ENCODE measurements at places on chromosomes 5 and 9. TPM values are rescaled to one million over a fixed set of nuclear protein-coding genes. Genes with fewer than 3 reads are reported as not detected.

- DNase-seq, result no peak
These were observed 38.8 kb downstream of the MUSK start for GRCh38 chr9:110707419-110707818.

DNA sequence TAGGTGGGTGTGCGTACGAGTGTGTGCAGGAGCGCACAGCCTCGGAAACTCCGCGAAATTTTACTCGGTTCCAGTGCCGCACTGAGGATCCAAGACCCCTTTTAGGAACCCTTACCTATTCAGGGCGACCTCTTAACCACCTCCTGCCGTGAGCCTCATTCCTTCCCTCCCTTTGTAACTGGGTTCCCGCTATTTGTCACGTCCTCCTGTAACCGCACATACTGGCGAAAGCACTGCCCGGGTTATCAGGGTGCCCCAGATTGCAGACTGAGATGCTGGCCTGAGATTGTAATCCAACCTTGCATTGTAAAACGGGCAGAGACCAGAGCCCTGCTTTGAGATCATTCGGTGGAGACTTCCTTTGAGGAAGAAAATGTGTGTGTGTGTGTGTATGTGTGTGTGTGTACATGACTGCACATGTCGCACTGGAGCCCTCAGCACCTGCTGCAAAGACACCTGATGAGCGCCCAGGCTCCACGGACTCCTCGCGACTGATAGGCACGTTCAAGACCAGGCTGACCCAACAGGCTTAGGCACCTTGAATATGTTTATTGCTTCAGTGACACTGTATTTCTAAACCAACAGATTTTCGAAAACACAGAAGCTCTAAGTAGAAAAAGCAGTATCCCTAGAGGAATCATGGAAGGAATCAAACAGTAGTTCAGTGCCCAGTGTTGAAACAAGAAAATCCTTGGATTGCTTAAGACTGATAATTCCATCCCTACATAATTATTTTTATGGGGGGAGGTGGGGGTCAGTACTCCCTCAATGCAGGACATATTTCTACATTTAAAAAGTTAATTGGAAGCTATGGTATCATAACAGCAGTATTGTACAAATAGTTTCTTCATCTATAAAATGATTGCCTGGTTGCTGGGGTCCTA lies 86.5 kb upstream of the TNFAIP8 start:
- no peak for DNase-seq

The SLCO4C1 gene
- total RNA-seq, result 1.2 TPM

DNA sequence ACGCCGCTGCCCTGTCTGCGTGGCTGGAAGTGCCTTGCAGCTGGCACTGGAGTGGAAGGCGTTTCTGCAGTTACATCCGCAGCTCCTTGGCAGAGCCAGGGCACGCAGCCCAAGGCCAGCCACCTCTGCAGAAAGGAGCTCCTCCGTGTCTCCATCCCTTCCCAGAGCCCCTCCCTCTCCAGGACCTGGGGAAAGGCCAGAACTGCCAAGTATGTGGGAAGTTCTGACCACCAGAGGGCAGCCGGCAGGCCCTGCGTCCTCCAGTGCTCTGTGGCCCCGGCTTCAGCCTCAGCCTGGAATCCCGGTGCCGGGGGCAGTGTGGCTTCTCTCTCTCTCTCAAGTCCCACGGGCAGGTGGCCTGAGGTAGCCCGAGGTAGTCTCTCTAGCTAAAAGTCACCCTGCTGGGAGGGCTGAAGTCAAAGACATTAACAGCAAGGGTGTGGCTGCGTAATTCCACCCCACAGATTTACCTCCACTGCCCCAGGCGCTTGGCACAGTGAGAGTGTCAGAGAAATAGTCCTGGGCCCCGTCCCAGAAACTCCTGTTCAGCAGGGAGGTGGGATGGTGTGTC lies 101.7 kb upstream of the FCN2 start:
- no peak for DNase-seq

The SLC9A3 gene
- total RNA-seq, result 2.4 TPM

The ADGRD2 gene
- 0.62 TPM for total RNA-seq

The SPINK13 gene
- total RNA-seq, result not detected

DNA sequence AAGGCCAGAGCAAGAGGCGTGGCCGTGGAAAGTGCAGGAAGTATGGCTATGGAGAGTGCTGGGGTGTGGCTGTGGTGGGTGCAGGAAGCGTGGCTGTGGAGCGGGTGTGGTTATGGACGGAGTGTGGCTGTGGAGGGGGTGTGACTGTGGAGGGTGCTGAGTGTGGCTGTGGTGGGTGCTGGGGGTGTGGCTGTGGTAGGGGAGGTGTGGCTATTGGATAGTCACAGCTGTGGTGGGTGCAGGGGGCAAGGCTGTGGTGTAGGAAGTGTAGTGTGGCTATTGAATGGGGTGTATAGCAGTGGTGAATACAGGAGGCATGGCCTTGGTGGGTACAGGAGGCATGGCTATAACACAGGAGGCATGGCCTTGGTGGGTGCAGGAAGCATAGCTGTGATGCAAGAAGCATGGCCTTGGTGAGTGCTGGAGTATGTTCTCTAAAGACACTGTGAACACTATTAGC lies 40.8 kb upstream of the SPATA31C2 start:
- DNase-seq, result no peak

DNA sequence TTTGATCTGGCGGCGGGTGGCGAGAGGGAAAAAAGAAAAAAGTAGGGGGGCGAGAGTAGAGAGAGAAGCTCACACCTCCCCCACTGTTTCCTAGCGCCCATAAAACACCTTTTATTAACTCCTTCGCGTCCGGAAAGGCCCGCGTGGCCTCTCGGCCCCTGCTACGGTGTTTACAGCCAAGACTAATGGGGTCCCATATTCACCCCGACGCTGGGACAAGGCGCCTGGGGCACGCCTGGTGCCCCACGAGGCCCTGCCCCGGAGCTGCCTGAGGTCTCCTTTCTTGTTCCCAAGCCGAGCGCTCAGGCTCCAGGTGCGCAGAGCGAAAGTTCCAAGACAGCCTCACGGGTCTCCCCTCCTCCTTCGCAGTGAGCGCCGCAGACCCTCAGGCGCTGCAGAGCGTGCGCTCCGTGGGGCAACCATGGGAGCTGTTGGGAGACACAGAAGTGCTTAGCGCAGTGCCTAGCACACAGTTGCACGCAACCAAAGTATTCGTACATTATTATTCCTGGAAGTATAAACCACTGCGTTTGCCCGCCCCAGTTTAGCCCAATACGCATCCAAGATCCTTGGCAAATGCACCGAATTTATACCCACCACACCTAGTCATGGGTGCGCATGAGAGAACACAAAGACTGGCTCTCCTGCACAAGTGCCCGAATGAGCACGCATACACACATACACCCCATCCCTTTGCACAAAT lies 4.3 kb downstream of the HAND1 start:
- DNase-seq, result peak; percentile 43

The ADAMTS6 gene
- total RNA-seq, result 17.3 TPM

DNA sequence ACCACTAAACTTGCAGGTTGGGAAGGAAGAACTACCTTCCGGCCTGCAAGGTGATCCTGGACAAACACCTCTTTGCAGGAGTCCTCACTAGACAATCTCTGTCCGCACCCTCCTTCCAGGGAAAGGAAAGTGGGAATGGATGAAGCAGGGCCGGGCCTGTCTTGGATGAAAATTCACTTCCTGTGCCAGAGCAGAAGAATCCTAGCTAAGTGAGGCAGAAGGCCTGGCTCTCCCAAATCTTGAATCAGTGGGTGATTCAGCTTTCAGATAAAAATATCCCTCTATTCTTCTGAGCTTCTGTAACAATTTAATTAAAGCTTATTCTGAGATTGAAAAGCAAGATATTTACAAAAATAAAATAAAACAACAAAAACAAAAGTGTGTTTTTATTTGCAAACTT lies 281.9 kb upstream of the TLE4 start:
- DNase-seq, result no peak

GRCh38 chr9:16276866-16277265 lies 593.6 kb downstream of the BNC2 start:
- no peak for DNase-seq

GRCh38 chr5:132180134-132180745 lies 47.4 kb downstream of the P4HA2 start:
- no peak for DNase-seq

DNA sequence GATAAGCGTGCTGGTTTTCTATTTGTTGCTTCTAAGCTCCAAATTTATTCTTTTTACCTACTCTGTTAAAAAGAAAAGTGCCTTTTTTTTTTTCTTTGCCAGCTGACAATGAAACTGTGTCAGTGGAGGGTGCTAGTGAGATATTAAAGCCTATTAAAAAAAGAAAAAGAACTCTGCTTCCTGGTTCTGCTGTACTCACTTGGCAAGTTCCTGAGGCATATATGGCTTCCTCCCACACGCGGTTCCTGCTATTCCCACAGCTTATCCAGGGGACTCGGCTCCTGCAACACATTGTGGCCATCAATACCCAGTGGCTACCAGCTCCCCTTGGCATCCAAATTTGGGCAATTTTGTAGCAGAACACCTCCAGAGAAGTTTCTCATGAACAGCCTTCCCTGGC lies 1977.7 kb upstream of the CDH9 start:
- DNase-seq, result no peak

DNA sequence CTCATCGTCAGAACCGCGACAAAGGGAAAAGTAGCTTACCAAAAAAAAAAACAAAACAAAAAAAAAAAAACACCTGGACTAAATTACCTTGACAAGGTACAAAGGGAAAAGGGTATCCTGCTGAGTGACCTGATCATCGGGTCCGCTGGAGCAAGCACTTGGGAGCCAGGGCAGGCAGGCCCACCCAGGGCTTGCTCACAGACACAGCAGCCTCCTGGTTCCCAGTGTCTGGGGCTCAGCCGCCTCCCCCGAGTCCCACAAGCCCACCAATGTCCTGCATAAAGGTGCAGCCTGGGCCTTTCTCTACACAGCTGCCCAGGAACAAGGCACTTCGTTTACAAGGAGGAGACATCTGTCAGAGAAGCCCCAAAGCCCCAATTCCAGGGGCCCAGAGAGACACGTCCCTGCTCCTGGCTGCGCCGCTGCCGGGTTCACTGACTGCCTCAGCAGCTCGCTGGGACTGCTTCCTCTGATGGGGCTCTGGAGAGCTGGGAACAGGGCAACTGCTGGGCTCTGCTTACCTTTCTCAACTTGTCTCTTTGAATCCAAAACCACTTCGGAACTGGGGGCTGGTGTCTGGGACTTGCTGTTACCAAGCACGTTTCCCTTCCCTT lies 63.4 kb downstream of the GOLM1 start:
- no peak for DNase-seq

GRCh38 chr9:138067613-138068367 lies 190.2 kb downstream of the CACNA1B start:
- DNase-seq, result no peak

- DNase-seq, result no peak
These were observed 21.5 kb downstream of the SMIM23 start for GRCh38 chr5:171806976-171807747.

The TPPP gene
- 0.24 TPM for total RNA-seq

The GRPEL2 gene
- total RNA-seq, result 13.9 TPM

- no peak for DNase-seq
These were observed 478.5 kb upstream of the SMARCA2 start for GRCh38 chr9:1536522-1537170.

- DNase-seq, result no peak
These were observed 43.6 kb upstream of the SLC30A5 start for GRCh38 chr5:69050214-69050613.

GRCh38 chr9:20670395-20670794 lies 13.7 kb upstream of the FOCAD start:
- DNase-seq, result no peak

The INSL6 gene
- total RNA-seq, result not detected

GRCh38 chr9:101716629-101717028 lies 21.8 kb downstream of the GRIN3A start:
- no peak for DNase-seq

DNA sequence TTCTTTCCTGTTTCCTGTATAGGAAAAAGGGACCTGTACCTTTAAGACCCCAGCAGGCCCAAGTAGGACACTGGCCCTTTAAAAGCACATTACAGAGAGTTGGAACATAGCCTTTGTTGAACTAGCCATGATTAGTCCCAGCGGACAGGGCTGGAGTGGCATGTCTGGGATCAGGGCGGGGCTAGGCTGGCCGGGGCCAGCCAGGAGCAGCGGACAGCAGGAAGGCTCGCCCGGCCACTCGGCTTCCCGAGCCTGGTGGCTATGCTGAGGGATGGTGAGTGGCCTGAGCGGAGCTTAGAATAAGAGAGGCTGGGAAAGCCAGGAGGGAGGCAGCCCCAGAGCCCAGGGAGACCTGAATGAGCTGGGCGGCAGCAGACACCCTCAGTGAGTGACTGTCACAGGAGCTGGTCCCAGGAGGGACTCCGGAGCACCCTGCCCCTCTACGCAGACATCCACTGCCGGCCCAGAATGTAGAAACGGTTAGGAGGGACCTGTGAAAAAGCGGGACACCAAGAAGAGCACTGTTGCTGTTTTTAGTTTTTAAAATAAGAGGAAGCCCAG lies 92.1 kb downstream of the DAB2IP start:
- no peak for DNase-seq

GRCh38 chr5:150561192-150561512 lies 53.2 kb downstream of the NDST1 start:
- DNase-seq, result no peak

- no peak for DNase-seq
These were observed 16.5 kb upstream of the SPARC start for GRCh38 chr5:151703227-151703626.

GRCh38 chr5:52943285-52943684 lies 45.9 kb upstream of the ITGA2 start:
- DNase-seq, result no peak

The SPAG8 gene
- total RNA-seq, result 0.89 TPM

DNA sequence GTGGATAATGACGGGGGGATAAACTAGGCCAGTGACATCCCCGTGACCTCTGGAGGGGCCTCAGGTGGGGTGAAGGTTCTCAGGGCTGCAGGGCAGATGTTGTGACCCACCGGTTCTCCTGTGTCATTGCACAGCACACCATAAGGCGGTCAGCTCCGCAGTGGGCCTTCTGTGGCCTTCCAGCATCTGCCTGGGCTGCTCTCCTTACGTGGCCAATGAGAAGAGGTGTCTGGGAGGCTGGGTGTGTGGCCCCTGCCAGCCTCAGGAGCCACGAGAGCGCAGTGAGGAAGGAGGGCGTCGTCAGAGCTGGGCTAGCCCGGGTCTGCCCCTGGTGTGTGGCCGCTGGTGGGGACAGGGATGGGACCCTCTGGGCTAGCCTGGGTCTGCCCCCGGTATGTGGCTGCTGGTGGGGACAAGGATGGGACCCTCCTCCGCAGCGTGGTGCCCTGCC lies 48.7 kb downstream of the COL5A1 start:
- no peak for DNase-seq

- DNase-seq, result no peak
These were observed 8.2 kb upstream of the DOCK2 start for GRCh38 chr5:169628892-169629291.

The ABHD17B gene
- total RNA-seq, result 27.0 TPM

DNA sequence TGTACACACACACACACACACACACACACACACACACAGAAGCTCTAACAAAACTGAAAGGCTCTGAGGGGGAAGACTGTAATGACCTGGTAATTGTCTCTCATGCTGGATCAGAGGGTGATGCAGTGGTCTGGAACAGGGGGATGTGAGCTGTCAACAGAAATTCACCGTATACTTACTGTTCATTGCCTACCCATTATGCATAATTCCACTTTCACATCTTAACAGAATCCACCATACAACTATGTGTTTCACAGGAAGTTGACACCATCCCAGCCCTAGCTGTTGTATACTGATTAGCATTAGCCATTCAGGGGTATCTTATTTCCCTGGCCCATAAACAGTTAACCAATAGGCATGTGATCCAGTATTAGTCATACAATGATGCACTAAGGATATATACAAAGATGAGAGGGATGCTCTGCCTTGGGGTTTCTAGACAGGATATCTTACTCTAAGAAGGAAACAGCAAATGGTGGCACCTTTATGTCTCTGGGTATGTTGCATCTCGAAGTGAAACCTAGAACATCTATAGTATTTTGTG lies 396.5 kb upstream of the BRINP1 start:
- no peak for DNase-seq
